Activated CD4-positive, alpha-beta memory T cell treated with anti-CD3 and anti-CD28 coated beads, Interleukin-2, amount 10 ng/mL, durations not matched to agents 7 days and 5 days (primary cell): ENCODE measurements at places on chromosomes 2 and 18. TPM values are rescaled to one million over a fixed set of nuclear protein-coding genes. Genes with fewer than 3 reads are reported as not detected.

Gene SKOR2
- not detected for total RNA-seq

Gene ATP6V1B1
- not detected for total RNA-seq

Gene LPIN1
- 54.0 TPM for total RNA-seq

Gene C2orf80
- not detected for total RNA-seq

Gene CHN1
- 0.68 TPM for total RNA-seq

Gene KRTCAP3
- 10.1 TPM for total RNA-seq

Gene SAP130
- 37.5 TPM for total RNA-seq

Gene HRH4
- total RNA-seq: 0.43 TPM

Gene ANKRD62
- total RNA-seq: not detected

Gene DCDC2C
- not detected for total RNA-seq

Gene ZC3H6
- 14.7 TPM for total RNA-seq

Gene RHOB
- total RNA-seq: 14.0 TPM

Gene PRKAG3
- not detected for total RNA-seq

Gene NYAP2
- total RNA-seq: not detected

Gene ABCG5
- total RNA-seq: not detected

Gene CACNB4
- total RNA-seq: 0.28 TPM

Gene KCNIP3
- total RNA-seq: not detected
